Fibroblast of pulmonary artery (primary cell): ENCODE measurements at places on chromosomes 7 and 10.
A peak's percentile ranks its signal among the peaks of the same experiment; 100 is the strongest.

GRCh38 chr7:17746020-17746530 lies 194.2 kb downstream of the SNX13 start:
- DNase-seq, result no peak

DNA sequence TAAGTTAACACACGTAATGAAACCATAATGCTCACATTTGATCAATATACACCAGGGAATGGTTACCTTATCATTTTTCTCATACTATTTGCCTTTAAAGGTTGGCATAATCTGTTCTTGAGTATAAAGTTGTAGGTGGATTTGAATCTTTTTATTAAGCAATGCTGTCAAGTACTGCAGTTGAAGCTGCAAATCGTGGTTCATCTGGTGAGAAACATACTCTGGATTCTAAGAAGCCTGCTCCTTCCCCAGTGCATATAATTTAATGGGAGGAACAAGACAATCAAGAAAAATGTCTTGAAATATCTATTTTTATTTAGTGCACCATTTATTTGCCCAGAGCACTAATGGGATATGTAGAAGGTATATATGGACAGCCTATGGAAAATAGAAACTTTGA lies 68.7 kb upstream of the DLX6 start:
- DNase-seq, result no peak

DNA sequence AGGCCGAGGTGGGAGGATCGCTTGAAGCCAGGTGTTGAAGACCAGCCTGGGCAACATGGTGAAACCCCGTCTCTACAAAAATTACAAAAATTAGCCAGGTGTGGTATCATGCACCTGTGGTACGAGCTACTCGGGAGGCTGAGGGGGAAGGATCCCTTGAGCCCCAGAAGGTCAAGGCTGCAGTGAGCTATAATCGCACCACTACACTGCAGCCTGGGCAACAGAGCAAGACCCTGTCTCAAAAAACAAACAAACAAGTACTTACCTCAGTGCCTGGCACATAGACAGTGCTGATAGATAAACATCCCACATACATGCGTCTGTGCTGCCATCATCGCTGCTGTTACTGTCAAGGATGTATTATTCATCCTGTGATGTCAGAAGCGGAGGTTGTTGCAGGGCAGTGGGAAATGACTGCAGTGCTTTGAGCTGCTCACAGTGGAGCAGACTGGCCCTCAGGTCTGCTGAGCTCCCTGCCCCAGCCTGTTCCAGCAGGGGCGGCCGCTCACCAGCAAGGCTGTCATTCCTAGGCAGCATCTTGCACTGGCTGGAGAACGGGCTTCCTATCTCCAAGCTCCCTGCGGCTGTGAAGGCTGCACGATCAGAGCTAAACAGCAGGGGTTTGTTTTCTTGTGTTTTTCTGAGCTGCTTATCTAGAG lies 18.6 kb downstream of the FOXK1 start:
- peak; percentile 99 for DNase-seq

DNA sequence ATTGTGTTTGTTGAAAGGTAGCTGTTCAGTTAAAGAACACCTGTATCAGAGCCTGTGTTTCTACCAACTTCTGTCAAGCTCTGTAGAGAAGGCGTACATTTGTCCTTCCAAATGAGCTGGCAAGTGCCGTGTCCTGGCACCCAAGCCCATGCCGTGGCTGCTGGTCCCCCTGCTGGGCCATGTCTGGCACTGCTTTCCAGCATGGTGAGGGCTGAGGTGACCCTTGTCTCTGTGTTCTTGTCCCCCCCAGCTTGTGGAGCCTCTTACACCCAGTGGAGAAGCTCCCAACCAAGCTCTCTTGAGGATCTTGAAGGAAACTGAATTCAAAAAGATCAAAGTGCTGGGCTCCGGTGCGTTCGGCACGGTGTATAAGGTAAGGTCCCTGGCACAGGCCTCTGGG lies 154.9 kb downstream of the EGFR start:
- DNase-seq, result no peak

GRCh38 chr7:101127460-101128039 lies 646 bp downstream of the SERPINE1 start:
- DNase-seq, result peak; percentile 40

- no peak for DNase-seq
Measured at GRCh38 chr7:140982508-140982907, 32.2 kb downstream of the MRPS33 start.

- DNase-seq, result no peak
Measured at GRCh38 chr7:138006106-138006505, 4.2 kb upstream of the CREB3L2 start.

DNA sequence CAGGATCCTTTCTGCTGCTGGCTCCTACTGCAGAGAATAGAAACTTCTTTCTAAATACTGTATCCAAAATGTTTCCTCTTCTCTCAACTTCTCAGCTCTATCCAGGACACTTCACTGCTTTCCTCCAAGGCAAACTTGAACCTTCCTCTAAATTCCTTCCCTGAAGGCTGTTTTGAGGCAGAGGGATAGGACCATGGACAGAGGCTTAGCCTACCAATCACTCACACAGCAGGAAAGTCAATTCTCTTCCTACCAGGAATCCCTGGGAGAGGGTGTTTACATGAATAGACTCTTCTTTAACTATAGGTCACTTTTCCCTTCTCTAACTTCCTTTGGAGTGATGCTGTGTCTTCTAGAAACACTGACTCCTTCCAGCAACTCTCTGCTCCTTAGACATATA lies 115.6 kb upstream of the MKLN1 start:
- peak; percentile 54 for DNase-seq

DNA sequence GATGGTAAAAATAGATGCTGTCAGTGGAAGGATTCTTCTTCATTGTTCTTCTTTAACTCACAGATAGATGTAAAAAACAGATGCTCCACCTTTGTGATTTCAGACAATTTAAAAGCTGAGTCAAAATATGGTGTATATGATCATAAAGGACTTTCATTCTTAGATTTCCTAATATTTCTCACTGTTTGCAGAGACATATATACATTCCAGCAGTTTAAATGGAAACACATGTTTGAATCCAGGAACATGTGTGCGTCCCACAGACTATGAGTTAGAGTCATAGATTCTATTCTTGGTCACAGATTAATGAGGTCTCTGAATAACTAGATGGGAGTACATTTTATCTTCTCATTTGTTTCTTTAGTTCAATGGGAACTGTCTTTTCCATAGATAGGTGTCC lies 109.6 kb downstream of the BICC1 start:
- DNase-seq, result no peak

DNA sequence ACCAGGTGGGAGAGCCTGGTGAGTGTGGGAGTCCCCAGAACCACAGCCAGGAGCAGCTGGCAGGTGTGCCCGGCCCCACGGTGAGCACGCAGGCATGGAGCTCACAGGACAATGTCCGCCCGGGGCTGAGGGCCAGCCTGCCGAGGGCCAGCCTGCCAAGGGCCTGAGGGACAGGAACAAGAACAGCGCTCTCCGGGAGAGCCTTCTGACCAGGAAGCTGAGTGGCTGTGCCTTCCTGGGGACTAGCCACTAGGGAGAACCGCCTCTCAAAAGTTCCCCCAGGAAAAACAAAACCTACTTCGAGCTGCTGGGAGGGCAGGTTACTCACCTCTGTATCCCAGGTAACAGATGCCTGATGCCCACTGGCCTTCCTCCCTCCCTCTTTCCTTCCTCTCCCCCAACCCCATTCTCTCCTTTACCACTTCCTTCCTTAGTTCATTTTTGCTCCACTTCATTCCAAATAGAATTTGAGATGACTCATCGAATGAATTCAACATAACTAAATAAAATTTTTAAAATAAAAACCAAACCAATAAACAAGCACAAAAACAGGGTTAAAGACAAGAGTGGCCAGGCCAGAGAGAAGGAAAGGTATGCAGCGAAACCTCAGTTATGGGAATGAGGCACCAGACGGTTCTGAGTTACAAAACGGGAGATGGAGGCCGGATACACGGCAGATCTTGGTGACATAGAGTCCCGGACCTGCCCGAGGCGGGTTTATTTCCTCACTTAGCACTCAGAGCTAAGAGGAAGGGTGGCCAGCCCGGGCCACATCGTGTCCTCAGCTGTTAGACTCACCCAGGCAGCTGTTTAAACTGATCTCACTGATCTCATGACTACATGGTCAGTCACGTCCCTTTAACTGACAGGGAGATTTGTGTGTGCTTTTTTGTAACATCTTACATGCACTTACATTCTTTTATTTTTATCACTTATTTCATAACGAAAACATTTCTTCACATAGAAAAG lies 128.5 kb downstream of the TNS3 start:
- peak; percentile 74 for DNase-seq

DNA sequence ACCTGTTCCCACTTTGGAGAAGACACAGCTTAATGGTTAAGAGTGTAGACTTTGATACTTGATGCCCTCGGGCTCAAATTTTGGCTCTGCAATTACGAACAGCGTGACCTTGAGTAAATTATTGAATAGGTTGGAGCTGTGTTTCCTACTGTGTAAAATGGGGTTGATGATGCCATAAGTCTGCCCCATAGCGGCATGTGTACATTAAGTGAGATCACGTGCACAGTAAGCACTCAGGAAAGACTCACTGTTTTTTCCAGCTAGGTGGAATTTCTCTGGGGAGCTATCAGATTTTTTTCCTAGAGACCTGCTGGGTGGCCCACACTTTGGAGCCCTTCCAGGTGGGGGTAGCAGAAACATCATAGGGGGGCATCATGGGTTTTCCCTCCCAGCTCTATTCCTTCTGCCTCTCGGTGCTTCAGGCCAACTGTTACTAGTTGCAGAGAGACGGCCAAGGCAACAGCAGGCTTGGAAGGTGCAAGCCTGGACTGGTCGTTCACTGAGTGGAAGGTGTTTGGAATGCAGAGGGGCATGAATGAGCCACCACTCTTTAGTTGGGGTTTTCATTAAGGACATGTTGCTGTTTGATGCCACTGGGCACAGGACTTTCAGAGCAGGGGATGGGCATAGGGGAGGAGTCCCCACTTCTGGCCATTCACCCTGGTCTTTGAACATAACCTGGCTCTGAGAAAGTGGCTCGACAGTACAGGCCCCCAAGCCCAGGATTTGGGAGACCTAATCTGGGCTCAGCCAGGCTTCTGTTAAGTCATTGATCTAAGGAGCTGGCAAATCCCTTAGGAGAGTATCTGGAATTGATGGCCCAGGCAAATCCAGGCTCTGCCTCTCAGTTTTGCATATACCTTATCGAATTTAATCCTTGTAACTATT lies 64.0 kb downstream of the SYPL1 start:
- no peak for DNase-seq

DNA sequence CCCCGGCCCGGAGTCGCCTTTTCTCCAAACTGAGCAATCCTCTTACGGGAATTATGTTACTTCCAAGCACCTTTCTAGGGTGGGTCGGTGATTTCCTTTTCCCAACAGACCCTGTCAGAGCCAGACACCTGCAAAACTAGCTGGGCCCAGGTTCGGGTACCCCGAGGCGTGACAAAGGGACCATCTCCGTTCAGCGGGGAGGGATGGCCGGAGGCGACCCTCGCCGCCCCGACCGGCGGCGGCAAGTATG lies 445 bp downstream of the PPA1 start:
- no peak for DNase-seq

- DNase-seq, result no peak
Measured at GRCh38 chr7:22113041-22113440, 167.3 kb upstream of the CDCA7L start.

DNA sequence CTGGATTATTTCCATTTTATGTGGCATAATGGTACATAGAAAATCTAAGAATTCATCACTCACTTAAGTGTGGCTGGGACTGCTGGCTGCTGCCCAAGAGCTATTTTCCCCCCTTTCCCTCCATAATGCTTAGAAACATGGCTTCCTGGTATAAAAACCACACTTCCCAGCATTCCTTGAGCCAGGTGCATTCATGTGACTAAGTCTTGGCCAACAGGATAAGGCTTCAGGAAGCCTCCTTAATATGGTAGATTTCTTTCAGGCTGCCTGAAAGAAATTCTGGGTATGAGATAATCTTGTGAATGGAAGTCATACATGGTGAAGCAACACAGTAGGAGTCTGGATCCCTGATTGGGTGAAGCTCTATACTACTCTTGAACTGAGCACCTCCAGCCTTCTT lies 178.0 kb downstream of the JAZF1 start:
- DNase-seq, result peak; percentile 65

GRCh38 chr10:30834153-30834552 lies 197.5 kb downstream of the ZNF438 start:
- no peak for DNase-seq

GRCh38 chr7:116172353-116172752 lies 38.0 kb upstream of the TES start:
- no peak for DNase-seq

- DNase-seq, result no peak
Measured at GRCh38 chr7:117986645-117987269, 113.5 kb upstream of the CTTNBP2 start.

DNA sequence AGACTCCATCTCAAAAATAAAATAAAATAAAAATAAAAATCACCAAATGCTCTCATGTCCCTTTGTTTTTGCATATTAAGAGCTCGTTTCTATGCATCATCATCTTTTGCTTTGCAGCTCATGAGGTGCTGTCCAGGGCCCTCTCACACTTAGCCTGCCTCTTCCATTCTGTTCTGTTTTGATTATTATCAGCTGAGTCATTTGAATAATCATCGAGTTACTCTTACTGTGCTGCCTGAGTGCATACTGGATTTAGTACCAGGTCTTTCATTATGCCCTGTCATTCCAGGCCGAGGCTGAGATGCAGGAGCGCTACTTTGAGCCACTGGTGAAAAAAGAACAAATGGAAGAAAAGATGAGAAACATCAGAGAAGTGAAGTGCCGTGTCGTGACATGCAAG lies 33.0 kb downstream of the UCMA start:
- no peak for DNase-seq

GRCh38 chr10:29239569-29240472 lies 49.0 kb upstream of the LYZL1 start:
- DNase-seq, result peak; percentile 26

DNA sequence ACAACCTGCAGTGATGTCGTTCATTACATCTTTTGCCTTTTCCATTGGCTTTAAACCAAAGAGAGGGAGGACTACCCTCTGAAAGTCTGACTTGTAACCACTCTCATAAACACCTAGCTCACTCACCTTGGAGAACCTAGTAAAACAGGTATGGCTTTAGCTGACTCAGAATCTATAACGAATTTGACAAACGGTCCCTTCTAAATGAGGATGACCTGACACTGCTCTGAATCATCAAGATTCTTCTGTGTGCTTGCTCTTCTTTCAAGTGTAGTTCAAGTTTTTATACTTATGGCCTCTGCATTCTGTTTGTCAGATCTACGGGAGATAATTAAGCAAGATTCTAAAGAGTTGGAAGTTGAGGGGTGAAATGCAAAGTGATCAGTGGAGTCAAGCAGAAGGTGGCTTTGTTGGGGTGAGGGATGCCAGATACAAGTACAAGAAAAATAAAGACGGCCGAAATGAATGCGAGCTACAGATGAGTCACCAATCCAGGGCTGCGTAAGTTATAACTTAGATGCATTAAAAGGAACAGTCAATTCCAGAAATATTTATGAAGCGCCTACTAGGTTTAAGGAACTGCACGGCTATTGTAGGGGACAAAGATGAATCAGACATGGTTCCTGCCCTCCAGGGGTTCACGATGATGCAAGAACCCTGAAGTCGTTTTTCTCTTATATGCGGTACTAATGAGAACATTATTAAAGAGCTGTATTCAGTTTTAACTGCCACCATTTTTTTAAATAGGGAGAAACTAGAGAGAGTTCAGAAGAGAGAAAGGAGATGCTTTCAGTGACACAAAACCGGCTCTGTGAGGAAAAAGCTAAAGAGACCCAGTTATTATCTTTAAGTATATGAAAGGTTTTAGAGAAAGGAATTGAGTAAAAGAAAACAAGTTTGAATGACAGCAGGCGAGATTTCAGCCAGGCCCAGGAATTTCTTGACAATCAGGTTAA lies 6.5 kb downstream of the HIPK2 start:
- peak; percentile 88 for DNase-seq
